ENCODE measurements at places on chromosomes 7 and 10.

- DNase-seq = no peak
Measured at GRCh38 chr7:102046373-102047117, 229.1 kb downstream of the CUX1 start.

DNA sequence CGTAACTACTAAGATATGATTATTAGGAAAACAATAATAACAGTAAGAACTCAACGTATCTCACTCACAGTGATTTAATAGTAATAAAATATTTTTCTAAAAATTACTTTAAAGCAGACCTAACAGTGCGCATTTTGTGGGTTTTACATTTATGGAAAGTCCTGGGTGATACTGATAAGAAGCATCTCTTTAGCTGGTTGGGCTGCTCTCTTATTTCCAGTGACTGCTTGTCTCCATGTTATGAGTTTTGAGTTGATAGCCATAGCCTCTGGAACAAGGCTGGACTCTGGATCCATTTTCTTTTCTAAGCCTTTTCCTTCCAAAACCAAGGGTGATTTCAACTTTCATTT lies 29.5 kb upstream of the INHBA start:
- DNase-seq = no peak

DNA sequence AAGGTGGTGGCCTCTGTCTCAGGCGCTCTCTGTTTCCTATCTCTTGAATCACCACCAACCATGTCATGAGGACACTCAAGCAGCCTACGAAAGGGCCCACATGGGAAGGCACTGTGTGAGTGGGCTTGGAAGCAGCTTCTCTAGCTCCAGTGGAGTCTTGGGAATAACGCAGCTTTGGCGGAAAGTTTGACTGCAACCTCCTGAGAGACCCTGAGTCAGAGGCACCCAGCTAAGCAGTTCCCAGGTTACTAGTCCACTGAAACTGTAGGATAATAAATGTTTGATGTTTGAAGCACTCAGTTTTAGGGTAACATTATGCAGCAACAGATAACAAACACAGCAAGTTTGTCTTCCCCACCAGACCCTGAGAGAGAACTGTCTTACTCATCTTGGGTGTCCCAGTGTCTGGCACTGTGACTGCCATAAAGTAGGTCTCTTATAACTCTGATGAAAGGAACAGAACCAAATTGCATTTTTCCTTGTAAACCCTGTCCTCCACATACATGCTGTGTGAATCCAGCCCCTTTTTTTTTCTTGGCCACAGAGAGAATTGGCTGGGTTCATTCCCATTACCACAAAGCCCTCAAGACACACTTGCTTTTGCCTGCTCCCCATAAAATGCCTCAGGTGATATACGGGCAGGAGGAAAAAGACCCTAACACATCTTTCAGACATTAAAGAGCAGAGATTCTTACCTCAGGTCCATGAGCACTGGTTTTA lies 185.5 kb downstream of the ZNF365 start:
- no peak for DNase-seq

DNA sequence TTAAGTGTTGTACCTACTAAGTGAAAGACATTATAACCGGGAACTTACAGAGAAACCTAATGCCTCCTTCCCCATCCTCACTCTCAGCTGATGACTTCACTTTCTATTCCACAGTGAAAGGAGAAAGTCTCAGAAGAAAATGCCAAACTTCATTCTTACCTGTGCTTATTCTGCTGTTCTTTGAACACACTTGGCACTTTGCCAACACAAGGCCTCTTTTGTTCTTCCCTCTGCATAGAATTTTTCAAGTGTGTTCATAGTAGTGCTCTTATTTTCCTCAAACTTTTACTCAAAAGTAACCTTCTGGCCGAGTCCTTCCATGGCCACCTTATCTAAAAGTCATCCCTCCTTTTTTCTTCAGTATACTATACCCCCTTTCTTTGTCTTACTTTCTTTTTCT lies 59.4 kb upstream of the ETV1 start:
- DNase-seq = no peak

DNA sequence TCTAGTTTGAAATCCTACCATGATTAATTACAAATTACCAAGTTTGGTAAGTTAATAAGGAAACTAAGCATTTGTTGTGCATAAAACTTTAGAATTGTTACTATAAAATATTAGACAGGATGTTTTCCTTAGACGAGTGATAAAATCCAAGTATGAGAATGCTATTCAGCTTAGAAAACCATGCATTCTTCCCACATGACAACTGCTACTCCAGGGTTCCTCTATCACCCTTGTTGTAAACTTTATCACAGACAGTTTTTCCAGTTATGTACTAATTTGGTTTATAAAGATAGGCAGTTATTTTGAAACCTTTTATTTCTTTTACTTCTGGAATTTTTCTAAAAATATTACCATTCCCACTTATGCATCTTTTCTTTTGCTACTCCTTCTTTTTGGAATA lies 52.0 kb downstream of the SIRT1 start:
- no peak for DNase-seq

DNA sequence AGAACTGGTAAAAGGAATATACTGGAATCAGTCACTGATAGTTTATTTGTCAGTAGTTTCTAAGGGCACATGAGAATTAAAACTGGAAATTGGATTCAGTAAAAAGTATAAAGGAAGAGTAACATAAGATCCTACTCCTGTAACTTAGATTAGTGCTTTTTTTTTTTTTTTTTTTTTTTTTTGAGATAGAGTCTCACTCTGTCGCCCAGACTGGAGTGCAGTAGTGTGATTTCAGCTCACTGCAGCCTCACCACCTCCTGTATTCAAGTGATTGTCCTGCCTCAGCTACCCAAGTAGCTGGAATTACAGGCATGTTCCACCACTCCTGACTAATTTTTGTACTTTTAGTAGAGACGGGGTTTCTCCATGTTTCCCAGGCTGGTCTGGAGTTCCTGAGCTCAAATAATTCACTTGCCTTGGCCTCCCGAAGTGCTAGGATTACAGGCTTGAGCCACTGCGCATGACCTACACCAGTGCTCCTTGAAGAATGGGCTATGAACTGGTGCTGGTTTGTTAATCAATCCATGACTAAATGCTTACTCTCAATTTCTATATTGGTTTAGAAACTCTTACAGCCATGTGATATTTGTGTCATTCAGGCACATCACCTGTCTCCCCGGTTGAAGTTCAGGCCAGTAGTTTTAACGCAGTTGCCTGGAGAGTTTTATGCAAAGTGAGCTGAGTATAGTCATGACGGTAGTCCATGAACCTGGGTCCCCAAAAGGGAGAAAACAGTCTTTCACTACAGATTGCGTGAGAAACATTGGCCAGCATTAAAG lies 65.0 kb downstream of the ZEB1 start:
- no peak for DNase-seq

DNA sequence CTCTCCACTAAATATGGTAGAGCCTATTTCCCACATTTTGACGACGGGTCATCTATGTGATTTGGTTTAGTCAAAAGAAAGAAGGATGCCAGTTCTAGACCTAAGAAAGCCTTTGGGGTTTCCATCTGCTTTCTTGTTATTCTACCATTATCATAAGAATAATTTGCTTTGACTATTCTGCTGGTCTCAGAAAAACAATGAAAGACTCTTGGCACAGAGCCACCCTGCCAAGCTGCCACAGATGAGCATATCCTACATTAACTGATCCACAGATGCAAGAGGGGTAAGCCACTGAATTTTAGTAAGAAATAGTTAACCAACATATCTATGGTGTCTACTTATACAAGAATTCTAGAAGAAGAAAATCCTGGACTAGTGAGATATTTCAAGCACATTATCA lies 158.6 kb upstream of the MAGI2 start:
- no peak for DNase-seq

- no peak for DNase-seq
Measured at GRCh38 chr10:11170993-11171851, 153.6 kb downstream of the CELF2 start.

- no peak for DNase-seq
Measured at GRCh38 chr10:48464121-48464870, 140.6 kb downstream of the ARHGAP22 start.

DNA sequence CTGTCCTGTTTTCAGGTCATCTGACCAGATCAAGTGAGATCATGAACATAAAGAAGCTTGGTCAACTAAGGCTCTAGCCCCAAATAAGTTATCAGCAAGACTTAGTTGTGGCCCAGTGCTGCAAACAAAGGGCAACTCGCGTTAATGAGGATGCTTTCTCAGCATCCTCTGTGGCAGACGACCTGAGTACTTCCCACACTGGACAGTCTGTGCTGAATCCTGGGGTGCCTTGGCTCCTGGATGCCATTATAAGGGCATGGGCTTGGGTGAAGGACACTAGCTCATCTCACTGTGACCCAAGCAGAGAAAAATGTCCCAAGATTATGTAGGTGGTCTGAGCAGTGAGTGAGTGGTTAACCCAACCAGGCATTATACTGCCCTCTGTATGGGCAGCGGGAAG lies 13.9 kb downstream of the CPA5 start:
- DNase-seq = no peak

DNA sequence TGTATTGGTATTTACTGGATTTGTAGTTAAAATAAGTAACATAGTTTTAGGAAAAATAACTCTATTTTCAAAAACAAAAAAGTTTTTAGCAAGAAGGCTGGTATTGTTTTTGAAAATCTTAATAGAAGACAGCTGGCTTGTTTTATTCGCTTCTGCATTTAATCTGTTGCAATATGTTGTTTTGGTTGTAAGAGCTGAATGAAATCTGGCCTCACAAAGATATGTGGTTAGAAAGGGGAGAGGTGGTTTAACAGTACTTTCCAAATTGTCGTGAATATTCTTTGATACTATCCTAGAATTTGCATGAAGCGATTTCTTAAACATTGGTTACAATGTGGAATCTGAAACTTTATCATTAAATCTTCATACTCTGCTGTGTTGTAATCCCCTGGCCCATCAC lies 355.9 kb upstream of the FZD8 start:
- no peak for DNase-seq

- DNase-seq = peak; percentile 48
Measured at GRCh38 chr7:82729172-82730030, 285.8 kb upstream of the CACNA2D1 start.

DNA sequence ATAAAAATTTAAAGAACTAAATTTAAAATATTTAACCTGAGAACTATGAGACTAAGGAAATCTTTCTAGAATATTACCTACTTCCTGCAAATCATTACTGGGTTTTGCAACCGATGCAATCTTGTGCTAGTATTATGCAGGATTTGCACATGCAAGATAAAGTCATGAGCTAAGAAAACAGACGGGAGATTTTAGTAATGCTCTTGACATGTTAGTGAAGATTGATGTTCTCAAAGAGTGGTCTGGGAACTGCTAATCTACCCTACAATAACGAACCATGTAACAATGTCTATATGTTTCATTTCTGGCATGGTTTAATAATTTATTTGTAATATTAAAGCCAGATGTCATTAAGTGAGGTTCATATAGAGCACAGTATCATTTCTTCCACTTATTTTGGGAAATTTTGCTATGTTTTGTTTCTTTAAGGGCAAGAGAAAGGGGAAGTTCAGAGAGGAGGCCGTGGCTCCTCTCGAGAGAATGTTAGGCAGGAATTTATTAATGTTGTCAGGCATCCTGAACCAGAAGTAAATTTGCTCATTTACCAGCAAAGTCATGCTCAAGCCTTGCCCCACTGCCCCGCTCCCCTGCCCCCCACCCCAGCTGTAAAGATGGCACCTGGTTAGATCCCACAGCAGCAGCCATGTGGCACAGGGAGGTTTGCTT lies 22.8 kb downstream of the LRRC17 start:
- DNase-seq = no peak

DNA sequence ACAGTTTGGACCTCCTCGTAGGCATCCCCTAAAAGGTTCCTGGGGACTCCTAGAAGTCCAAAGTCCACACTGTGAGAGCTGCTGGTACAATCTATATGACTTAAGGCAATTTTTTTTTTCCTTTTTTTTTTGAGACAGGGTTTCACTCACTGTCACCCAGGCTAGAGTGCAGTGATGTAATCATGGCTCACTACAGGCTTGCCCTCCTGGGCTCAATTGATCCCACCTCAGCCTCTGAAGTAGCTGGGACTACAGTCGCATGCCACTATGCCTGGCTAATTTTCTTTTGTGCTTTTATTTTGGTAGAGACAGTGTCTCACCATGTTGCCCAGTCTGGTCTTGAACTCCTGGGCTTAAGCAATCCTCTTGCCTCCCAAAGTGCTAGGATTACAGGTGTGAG lies 4.6 kb upstream of the SPOCK2 start:
- DNase-seq = no peak

DNA sequence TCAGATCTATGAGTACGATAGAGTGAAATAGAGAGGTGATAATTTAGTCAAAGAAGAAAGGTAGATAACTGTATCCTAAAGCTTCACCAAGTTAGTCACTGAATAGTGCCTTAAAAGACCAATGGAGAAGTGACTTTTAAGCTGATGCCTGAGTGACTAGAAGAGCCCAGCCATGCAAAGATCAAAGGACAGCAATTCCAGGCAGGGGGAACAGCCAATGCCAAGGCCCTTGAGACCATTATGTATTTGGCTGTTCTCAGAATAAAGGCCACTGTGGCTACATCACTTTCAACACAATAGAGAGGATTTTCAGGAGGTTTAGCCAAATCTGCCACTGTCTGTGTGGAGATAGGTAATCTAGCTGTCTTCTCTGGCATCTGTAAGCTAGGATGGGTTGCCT lies 17.8 kb downstream of the HDAC9 start:
- DNase-seq = no peak

DNA sequence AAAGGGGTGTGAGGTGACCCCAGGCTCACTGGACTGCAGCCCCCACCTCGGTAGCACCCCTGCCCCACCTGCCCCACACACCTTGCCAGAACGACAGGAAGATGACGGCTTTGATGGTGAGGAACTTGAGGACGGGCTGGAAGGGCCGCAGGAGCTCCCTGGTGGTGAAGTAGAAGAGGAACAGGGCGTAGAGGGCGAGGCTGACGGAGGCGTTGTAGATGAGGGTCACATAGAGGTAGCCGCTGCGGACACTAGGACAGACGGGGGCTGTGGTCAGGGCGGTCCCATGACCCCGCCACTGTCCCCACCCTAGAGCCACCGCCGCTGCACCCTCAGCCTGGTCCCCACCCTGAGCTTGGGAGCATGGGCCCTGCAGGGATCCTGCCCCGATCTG lies 7.6 kb downstream of the TMEM184A start:
- DNase-seq = no peak

- DNase-seq = no peak
Measured at GRCh38 chr10:132722394-132723329, 63.3 kb downstream of the NKX6-2 start.

DNA sequence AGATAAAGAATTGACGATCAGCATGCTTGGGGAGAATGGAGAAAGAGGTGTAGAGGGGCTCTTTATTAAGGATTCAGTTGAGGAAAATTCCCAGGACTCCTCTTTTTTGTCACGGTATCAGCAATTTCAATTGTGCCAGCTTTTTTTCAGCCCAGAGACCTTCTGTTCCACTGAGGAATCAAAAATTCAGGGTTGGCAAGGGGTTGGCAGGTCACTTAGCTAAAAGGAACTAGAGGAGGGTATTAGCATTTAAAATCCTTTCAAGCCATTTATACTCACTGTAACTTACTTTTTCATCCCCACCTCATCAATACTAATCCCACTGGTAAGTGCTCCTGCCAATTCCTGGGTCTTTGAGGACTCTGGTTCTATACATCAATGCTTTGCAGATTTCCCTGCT lies 757.5 kb upstream of the COBL start:
- no peak for DNase-seq

- DNase-seq = peak; percentile 31
Measured at GRCh38 chr10:5400468-5401240, 4.0 kb downstream of the TUBAL3 start.

Data from NCI-H2081 treated with DMSO at 0.1 percent for 48 hours (cell line).